CD4-positive, alpha-beta T cell treated with Interleukin-2 at 100 ng/mL for 4 hours (primary cell): ENCODE measurements at places on chromosomes 6 and 20.

GRCh38 chr6:40874495-40874894 lies 164.5 kb downstream of the UNC5CL start:
- DNase-seq, result no peak

- peak; percentile 42 for DNase-seq
Measured at GRCh38 chr6:105981002-105981887, 104.9 kb upstream of the PRDM1 start.

DNA sequence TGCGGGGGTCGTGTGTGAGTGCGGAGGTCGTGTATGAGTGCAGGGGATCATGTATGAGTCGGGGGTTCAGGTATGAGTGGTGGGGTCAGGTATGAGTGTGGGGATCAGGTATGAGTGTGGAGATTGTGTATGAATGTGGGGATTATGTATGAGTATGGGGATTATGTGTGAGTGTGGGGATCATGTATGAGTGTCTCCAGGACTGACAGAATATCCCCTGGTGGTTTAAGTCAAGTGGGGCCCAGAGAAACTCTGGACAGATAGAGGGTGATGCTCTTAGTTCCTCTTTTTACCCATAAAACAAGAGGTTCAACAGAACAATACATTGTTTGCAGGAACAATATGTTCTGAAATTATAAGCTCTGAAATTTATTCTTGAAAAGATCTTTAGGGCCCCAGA lies 131.9 kb downstream of the UST start:
- no peak for DNase-seq

GRCh38 chr6:109079981-109080380 lies 14.7 kb downstream of the SESN1 start:
- DNase-seq, result no peak

DNA sequence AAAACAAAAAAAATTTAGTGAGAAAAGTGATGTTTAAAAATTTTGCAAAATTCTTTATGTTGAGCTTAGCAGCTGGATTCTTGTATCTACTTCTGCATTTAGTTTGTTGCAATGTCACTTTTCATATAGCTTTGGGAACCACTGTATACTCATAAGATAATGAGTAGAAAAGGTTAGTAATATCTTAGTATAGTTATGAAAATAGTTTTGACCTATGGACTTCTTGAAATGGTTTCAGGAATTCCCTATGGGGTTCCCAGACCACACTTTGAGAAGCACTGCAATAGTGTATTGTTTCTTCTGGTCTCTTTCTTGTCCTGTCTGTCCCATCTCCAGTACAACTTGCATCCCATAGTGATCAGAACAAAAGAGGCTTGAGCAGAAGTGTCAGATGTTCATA lies 29.4 kb downstream of the PPP1R16B start:
- DNase-seq, result no peak

DNA sequence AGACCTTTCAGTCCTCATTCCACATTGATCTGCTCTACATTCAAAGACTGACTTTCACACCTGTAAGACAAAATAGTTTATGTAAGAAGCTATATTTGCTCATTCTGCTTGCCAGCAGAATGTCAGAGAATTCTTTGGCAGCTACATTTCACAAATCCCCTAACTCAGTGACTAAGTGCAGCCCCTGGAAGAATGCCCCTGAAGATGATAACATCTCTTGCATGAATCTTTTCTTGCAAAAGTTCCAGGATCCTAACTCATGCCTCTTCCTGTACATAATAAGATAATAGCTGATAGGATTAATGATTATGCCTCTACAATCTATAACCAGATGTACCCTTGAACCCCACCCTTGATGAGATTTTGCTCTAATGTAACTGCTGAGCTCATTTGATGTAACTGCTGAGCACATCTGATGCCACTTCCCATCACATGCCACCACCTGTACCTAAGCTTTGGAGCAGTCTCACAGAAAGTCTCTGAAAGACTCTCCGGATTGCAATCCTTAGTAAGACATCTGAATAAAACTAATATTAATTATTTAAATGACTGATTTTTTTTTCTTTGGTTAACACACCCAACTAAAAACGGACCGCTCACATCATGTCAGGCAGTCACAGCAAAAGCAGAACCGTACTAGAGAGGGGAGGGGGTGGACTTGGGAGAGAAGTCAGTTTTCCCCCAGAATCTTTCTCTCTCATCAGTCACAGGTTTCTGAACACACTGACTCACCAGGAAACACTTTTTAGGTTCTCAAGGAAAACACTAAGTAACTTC lies 684 bp upstream of the DNAH8 start:
- no peak for DNase-seq

- no peak for DNase-seq
Measured at GRCh38 chr20:32458061-32458836, 100.1 kb downstream of the ASXL1 start.

GRCh38 chr20:3532089-3532615 lies 61.3 kb downstream of the ATRN start:
- DNase-seq, result no peak

GRCh38 chr6:43723737-43724295 lies 36.2 kb upstream of the MRPS18A start:
- peak; percentile 62 for DNase-seq

DNA sequence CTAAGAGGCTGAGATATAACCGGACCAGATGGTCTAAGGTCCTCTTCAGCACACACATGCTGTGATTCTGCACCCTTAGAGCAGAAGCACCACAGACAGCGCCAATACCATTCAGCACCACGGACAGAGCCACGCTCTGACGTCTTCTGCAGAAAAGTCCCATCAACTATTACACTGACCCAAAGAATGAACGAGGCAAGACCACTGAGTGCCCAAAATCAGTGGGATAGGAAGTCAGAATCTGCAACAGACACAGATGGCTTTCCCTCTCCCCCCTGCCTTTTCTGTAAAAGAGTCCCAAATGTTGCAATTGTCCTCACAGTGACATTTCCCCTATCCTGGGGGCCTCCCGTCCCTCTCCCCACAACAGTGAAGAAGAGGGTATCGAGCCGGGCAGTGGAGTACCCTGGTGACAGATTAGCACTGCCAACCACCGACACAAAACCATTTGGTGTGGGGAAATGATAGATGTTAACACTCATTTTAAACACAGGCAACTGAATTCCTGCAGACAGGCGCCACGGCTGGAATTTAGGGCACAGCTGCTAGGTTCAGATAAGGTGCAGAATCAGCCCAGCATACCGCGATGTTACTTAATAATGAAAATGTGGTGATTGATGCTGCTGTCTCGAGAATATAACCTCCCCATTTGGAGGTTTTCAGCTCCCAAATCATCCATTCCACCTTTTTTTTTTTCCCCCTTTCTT lies 66.6 kb upstream of the CTNNBL1 start:
- DNase-seq, result no peak

- DNase-seq, result no peak
Measured at GRCh38 chr6:56851074-56851473, 103.8 kb upstream of the BEND6 start.

- no peak for DNase-seq
Measured at GRCh38 chr20:19808498-19808897, 50.4 kb downstream of the RIN2 start.

DNA sequence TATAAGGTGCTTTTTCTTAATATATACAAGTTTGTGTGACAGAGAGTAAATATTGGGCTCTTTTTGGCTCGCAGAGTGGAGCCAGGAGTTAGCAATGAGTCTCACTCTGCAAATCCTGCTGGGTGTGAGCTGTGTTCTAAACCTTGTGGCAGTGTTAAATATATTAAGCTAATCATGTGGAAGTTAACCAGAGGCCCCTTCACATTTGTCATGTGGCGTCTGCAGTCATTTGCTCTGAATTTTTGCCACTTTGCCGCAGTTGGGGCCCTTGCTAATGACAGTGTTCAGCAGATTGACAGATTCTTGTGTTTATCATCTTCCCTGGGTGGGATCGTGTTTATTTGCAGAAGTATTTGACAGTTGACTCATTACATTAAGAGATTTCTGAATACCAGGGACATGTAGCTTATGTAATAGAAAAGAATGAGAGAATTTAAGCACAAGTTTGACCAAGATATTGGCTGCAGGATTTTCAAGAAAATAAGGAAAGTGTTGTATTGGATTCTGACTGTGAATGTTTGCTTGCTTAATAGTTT lies 37.9 kb downstream of the SPATA2 start:
- no peak for DNase-seq

DNA sequence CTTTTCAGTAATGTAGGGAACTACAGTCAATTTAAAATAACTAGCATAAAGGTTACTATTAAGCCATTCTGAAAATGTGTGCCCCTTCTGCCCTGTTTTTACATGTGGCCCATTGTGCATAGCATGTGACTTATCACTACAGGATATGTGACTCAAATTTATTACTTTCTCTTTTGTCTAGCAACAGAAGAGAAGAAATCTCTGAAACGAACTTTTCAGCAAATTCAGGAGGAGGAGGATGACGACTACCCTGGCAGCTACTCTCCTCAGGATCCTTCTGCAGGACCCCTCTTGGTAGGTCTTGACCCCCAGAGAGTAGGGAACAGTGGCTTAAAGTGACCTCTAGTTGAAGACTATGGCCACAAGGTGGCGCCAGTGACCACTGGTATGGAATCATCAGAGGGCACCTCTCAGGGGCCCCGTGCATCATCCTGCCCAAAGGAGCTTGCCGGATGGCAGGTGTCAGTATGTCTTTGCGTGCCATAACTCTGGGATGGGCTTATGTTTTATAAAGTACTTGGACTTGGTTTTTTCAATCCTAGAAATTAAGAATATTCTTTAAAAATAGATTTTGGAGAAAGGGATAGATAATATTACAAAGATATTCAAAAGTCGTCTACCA lies 23.9 kb downstream of the RPRD1B start:
- peak; percentile 76 for DNase-seq

DNA sequence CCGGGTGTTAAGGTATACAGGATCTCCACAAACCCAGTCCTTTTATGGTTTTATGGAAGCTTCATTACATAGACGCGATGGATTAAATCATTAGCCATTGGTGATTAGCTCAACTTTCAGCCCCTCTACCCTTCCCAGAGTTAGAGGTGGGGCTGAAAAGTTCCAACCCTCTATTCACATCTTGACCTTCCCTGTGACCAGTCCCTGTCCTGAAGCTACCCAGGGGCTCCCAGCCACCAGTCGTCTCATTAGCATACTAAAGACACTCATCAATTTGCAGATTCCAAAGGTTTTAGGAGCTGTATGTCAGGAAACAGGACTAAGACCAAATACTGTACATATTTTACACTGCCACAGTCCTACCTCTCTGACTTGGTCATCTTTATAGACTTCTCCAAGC lies 21.0 kb downstream of the KHDC1L start:
- DNase-seq, result no peak

DNA sequence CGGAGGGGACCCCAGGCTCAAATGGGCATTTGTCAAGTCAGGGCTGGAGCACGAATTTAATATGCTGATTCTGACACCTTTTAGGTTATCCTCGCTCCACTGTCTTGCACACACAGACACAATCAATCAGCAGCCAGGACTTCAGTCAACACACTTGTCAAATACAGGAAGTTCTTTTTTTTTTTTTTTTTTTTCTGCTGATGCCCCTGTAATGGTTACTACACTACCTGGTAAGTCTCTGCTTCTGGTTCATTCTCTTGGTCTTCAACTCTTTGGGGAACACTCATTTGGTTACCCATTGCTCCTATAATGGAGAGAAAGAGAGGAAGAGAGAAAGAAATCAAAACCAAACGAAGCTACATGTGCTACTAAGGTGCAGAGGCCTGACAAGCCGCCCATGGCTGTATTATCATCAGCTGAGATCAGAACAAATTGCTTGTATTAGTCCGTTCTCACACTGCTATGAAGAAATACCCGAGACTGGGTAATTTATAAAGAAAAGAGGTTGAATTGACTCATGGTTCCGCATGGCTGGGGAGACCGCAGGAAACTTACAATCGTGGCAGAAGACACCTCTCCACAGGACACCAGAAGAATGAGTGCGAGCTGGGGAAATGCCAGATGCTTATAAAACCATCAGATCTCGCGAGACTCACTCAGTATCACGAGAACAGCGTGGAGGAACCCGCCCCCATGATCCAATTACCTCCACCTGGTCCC lies 11.8 kb downstream of the BCAS1 start:
- DNase-seq, result no peak

- no peak for DNase-seq
Measured at GRCh38 chr6:42720739-42721138, 1.7 kb downstream of the PRPH2 start.

DNA sequence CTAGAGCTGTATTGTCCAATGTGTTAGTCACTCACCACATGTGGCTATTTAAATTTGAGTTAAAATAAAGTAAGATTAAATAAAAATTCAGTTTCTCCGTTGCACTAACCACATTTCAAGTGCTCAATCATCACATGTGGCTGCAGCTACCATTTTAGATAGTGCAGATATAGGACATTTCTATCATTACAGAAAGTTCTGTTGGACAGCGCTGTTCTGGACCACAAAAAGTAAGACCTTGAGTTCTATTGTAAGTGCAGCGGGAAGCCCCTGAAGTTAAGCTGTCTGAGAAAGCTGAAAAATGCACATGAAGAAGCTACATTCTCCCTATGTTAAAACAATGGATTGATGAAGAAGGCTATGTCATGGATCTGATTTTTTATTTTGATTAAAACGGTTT lies 1.1 kb downstream of the ORC3 start:
- DNase-seq, result no peak

DNA sequence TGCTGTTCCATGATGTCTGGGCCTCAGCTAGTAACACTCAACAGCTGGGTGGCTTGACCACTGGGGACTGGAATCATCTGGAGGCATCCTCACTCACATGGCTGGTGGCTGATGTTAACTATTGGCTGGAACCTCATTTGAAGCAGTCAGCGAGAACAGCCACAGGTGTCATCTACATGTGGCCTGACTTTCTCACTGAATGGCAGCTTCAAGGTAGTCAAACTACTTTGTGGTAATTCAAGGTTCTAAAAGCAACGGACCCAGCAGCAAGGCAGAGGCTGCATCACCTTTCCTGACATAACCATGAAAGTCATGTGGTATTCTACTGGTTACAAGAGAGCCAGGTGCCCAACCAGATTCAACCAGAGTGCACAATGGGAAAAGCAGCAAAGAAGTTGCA lies 115.9 kb upstream of the DST start:
- no peak for DNase-seq

- DNase-seq, result no peak
Measured at GRCh38 chr20:43508604-43509040, 1.1 kb downstream of the L3MBTL1 start.

GRCh38 chr6:52839124-52840055 lies 1.2 kb downstream of the GSTA5 start:
- DNase-seq, result peak; percentile 52

- no peak for DNase-seq
Measured at GRCh38 chr6:101290346-101290745, 103.2 kb upstream of the GRIK2 start.

GRCh38 chr6:36873115-36873514 lies 1.5 kb downstream of the PPIL1 start:
- no peak for DNase-seq

DNA sequence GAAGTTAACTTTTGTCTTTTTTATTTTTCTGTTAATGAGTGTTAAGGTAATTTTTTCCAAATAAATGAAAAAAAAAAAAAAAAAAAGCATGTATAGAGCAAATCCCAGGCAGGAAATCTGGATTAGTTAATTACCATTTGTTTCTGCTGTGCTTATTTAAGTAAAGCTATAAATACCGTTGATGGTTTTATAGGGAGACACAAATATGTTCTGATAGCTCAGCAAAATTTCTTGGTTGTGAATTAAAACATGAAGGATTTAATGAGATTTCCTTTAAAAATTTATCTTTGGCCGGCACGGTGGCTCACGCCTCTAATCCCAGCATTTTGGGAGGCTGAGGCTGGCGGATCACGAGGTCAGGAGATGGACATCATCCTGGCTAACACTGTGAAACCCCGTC lies 189.4 kb downstream of the CD109 start:
- DNase-seq, result no peak
